Left kidney (tissue), 8 donors: ENCODE measurements at places on chromosomes 2 and 18.

DNA sequence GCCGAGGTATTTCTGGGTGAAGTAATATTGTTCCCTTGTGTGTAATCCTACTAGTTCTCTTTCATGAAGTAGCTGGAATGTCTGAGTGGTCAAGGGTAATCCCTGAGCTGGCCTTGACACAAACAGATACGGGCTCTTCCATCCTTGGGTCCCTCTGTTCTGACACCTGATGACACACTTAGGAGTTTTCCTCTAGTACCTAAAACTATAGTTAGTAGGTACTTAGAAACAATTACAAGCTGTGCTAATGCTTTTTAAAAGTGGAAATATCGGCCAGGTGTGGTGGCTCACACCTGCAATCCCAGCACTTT is 59.2 kb upstream of the IL1R1 start:
- DNase-seq, result no peak

DNA sequence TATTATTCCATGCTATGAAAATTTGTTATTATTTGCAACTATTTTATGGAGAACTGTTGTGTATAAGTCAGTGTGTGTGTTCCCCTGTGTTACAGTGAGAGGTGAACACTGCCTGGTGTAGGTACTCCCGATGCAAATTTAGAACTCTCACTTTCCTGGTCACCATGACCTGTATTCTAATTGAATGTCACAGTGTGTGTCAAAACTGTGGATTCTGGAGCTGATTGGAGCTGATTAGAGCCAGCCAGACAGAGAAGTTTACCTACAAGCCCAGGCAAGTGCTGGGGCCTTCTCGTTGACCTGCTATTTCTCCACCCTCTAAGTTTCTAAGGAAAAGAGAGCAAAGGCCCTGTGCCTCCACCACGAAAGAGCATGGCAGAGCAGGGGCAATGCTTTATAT is 216.0 kb downstream of the NYAP2 start:
- no peak for DNase-seq

DNA sequence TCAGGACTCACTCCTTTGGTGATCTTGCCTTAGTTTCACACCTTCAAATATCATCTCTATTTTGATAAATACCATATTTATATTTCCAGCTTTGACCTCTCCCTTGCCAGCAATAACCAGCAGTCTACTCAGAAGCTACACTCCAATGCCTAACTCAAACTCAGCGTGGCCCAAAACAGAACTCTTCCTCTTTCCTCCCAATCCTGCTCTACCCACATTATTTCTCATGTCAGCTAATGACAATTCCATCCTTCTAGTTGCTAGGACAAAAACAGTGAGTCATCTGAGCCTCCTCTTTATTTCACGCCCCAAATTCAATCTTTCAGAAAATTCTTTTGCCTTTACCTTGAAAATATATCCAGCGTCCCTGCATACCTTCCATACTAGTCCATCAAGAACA is 23.5 kb downstream of the CYRIA start:
- DNase-seq, result no peak

- no peak for DNase-seq
These were observed 139.1 kb downstream of the C1D start for GRCh38 chr2:67923696-67924095.

- DNase-seq, result no peak
These were observed 60.4 kb upstream of the SLC8A1 start for GRCh38 chr2:40512256-40512655.

DNA sequence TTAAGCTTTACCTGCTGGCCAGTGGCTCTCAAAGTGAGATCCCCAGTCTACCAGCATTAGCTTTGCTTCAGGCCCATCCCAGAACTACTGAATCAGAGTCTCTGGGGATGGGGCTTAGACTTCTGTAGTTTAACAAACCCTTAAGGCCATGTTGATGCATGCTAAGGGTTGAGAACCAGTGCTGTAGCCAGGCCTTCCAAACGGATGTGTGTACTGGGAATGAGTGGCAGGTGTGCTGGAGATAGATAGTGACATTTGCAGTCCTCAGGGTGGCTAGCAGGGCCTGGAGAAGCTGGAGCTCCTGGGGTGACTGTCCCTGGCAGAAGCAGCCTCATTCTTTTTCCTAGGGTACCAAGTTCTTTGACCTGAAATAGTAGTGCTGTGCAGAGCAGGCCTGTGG is 148.5 kb downstream of the PPP1R1C start:
- no peak for DNase-seq

GRCh38 chr2:151030663-151031230 is 230.9 kb downstream of the RBM43 start:
- DNase-seq, result no peak

- DNase-seq, result no peak
These were observed 44.6 kb upstream of the ALMS1 start for GRCh38 chr2:73341039-73341438.

DNA sequence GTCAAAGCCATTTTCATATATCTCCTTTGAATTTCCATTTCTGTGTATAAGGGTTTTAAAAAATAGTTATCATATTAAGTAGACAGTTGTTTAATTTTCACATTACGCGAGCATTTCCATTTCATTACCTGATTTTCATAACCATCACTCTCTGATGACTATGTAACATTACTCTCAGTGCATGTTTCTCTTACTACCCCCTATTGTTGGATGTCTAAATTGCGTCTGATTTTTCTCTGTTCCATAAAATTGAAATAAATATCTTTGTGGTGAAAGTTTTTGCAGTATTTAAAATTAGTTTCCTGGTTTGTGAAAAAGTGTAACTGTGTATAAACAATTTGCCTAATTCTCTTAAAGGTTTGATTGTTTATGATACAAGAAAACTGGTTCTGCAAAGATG is 123.8 kb downstream of the MYO1B start:
- no peak for DNase-seq

DNA sequence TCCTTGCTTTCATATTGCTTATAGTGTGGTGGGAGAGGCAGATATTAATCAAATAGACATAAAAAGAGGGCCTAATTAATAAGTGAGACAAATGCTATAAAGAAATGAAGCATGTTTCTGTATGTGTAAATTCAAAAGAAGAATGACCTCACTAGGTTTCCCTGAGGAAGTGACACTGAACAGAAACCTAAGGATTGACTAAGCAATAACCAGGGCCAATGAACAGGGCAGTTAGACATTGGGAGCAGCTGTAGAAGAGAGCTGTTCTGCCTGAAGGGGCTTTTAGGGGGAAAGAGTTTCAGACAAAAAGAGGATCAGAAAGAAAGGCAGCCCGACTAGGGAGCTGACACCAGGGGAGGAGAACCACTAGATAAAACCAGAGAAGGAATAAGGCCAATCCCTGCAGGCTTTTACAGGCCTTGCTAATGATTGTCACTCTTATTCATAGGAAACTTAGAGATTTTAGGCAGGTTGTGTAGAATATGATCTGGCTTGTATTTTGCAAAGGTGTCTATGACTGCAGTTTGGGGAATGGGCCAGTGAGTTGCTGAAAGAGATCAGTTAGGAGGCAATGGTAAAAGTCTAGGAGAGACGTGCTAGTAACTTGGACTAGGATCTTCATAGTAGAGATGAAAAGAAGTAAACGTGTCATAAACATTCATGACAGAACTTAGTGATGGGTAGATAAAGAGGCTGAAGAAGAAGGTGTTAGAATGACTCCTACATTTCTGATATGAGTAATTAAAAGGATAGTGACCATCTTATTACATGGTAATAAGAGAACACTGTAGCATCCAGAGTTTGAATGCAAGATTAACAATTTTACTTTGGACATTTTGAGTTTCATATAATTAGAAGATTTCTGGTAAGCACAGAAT is 26.8 kb upstream of the NABP1 start:
- no peak for DNase-seq

- DNase-seq, result no peak
These were observed 62.3 kb upstream of the FSIP2 start for GRCh38 chr2:185676316-185676715.

- no peak for DNase-seq
These were observed 251.4 kb upstream of the TCF4 start for GRCh38 chr18:55839343-55839742.

- DNase-seq, result no peak
These were observed 31.2 kb downstream of the GPC1 start for GRCh38 chr2:240466579-240467148.

- no peak for DNase-seq
These were observed 6.9 kb downstream of the ZNF516 start for GRCh38 chr18:76488190-76488589.

DNA sequence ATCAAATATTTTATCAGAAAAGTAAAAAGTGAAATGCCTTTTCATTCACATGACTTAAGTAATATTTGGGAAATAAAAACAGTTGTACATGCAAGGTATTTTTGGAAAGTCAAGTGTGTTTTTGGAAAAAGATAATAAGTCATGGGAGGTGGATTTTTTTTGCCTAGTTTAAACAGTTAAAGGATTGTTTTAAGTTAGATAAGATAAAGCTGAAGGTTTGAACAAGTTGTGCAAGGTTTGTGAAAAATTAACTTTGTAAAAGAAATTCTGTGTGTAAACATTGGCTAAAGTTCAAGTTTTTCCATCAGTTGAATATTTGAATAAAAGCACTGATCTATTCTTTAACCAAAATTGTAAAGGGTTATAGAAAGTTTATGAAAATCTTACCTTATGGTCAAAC is 207.9 kb upstream of the RGPD4 start:
- no peak for DNase-seq

- no peak for DNase-seq
These were observed 193.6 kb downstream of the CD226 start for GRCh38 chr18:69754108-69754507.

DNA sequence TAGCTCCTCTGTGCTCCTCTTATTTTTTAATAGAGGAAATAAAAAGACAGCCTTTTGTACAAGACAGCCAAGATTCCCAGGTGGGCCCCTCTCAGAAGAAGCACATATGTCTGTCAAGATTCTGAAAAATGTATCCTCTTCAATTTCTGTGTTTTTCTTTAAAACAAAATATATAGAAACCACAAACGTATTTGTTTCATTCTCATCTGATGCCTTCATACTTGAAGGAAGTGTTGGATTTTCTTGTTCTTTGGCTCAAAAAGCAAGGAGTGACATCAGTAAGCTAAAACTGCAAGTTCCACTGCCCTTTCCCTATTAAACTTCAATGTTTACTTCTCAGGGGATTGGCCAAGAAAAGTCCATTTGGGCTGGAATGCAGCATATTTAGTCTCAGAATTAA is 193.8 kb upstream of the OSR1 start:
- DNase-seq, result no peak

DNA sequence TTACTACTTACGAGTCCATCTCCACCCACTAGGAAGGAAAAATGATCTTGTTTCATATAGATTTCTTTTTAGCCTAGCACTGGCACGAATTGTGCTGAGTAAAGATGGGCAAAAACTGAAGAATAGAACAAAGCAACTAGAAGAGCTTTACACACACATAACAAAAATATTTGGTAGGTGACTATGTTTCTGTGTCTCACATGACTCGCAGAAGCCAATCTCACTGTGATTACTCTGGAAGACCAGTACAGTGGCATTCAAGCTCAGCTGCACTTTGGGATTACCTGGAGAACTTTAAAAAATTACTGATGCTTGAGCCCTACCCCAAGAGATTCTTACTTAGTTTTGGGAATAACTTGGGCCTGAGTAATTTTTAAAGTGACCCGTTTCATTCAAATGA is 378.7 kb downstream of the METTL4 start:
- no peak for DNase-seq

- DNase-seq, result peak; percentile 8
These were observed 233.7 kb downstream of the METTL4 start for GRCh38 chr18:2337552-2338141.

DNA sequence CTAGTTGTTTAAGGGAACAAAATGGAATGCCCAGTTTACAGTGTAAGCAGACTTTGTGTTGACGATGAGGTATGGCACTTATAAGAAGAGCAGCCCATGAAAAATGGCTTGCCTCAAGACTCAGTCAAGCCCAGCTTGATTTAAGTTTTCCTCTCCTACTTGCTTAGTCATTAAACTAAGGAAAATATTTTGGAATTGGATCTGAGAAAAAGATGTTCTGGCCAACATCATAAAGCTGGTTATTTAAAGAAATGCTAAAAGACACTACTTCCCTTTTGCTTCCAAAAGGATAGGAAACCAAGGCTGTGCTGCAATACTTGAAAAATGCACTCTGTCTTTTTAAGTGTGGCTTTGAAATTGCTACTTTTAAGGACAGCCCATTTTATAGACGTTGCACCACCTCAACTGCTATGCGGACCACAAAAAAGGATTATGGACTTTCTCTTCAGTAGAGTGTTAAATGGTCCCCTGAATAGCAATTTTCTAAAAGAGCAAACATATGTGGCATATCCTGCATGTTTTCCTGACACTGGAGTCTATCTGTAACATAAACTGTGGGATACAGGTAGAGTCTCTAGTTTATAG is 32.1 kb downstream of the CCDC141 start:
- no peak for DNase-seq

DNA sequence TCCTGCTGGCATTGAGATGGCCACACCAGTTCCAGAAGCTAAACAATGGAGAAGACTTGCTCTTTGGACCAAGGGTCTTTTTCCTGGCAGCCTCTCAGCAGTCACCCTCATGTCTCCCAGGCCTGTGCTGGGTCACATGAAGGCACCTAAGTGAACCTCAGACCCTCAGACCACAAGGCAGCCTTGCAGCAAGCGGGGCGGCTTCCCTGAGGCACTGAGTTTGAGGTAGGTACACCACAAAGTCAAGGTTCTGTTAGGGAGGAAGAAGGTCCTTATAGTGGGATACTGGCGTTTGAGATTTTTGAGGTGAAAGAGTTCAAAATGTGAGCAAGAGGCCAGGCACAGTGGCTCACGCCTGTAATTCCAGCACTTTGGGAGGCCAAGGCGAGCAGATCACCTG is 8.5 kb upstream of the PRELID3A start:
- no peak for DNase-seq

DNA sequence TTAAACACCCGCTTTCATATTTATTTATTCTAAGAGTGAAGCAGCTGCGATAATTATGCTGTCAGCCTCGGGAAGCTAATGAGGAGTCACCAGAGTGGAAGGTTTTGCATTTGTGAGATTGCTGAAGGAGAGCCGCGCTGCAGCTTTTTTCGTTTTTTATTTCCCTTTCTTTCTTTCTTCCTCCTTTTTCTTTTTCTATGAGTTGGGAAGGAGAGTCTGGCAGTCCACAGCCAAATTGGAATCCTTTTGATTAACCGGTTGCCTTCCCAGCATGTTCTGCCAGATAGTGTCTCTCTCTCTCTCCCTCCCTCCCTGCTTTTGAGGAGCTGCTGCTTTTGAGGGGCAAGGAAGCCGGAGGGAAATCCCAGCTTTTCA is 82.1 kb downstream of the CDK15 start:
- no peak for DNase-seq

- DNase-seq, result no peak
These were observed 151.8 kb downstream of the RDH14 start for GRCh38 chr2:18408638-18409037.
